ENCODE measurements at places on chromosomes 4 and X.
A peak's percentile ranks its signal among the peaks of the same experiment; 100 is the strongest.

GRCh38 chr4:186216465-186217024 is 10.8 kb upstream of the KLKB1 start:
- no peak for DNase-seq

- no peak for DNase-seq
These were observed 22.9 kb upstream of the SGMS2 start for GRCh38 chr4:107801766-107802211.

DNA sequence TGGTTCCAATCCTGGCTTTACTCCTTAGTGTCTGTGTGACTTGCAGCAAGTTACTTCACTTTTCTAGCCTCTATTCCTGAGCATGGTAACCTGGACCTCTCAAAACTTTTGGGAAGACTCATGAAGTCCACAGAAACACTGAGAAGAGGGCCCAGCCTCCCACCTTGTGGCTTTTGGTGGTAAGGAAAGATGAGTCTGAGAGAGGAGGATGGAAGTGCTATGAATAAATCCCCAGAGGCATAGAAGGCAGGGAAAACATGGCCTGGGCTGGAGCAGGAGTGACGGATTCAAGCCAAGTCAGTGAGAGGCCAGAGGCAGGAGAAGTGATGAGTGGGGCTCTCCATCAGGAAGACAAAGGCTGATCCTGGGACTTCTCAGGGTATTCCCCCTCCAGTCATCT is 10.9 kb upstream of the MAGEA4 start:
- no peak for DNase-seq

DNA sequence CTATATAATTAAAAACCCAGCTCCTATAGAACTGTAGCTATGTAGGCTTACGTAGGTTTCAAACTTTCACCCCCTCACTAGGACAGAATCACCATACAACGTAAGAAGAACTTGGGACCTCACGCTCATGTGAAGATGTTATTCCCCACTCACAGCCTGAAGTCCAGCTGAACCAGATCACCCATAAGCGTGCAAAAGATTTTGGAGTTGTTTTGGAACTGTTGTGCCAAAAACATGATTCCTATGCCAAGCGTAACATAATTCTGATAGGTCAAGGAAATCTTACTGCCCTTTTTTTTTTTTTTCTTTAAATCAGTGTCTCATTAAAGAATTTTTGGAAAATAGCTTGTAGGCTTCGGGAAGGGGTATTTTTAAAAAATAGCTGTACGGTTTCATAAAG is 57.0 kb downstream of the LCORL start:
- DNase-seq: no peak

DNA sequence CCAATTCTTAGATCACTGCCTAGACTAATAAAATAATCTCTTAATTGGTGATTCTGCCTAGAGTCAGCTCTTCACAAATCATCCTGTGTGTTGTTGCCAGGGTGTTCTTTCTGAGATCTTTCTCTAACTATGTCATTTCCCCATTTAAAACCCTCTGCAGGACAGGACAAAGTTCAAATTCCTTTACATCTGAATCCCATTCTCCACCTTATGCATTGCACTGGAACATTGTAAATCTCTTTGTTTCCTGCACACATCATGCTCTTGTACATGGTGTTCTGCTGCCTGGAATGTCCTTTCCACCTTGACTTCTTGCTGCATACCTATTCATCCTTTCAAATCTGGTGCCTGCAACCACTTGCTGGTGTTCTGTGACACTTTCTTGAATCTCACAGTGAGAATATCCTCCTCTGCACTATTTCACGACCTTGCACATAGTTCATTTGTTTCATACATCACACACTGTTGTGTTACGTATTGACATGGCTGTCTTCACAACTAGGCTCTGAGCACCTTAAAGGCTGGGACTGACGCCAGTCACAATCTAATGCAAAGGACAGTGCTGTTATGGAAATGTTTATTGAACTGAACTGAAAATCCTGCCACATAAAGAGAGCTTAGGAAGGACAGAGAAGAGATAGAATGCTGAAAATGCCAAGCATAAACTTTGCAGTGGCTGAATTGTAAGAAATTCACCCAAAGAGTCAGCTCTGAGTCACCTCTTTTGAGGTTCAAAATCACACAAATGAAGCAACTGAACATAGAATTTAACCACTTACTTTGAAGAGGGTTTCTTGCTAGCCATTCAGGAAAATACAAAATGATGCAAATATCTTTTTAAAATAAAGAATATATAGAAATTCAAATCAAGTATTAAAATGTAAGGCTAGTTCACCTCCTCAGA is 26.4 kb upstream of the SMIM14 start:
- no peak for DNase-seq

DNA sequence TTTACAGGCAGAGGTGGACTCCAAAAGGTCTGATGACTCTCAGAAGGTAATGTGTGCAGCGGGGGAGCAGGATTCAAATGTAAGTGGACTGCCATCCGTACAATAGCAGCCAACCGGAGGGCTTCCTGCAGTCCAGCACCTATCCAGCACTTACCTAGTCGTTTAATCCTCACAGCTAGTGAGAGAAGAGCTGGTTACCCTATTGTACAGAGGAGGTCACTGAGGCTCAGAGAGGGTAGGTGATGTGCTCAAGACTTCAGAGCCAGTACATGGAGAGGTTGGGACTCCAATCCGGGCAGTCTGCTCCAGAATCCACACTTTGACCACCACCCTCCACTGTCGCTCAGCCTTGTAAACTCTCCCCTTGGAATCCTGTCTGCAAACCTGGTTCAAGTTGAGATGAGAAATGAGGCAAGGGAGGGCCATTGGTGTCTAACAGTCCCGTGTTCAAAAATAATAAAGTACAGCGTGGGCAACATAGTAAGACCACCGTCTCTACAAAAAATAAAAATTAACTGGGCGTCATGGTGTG is 22.5 kb upstream of the JAKMIP1 start:
- no peak for DNase-seq

- no peak for DNase-seq
These were observed 6.0 kb upstream of the WDR13 start for GRCh38 chrX:48591255-48591791.

DNA sequence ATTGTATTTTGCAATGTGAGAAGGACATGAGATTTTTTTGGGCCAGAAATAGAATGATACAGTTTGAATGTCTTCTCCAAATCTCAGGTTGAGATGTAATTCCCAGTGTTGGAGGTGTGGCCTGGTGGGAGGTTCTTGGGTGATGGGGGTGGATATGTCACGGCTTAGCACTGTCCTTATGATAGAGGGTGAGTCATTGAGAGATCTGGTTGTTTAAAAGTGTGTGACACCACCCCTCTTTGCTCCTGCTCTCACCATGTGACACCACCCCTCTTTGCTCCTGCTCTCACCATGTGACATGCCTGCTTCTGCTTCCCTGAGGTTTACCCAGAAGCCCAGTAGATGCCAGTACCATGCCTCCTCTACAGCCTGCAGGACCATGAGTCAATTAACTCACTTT is 1226.9 kb downstream of the PCDH7 start:
- no peak for DNase-seq

DNA sequence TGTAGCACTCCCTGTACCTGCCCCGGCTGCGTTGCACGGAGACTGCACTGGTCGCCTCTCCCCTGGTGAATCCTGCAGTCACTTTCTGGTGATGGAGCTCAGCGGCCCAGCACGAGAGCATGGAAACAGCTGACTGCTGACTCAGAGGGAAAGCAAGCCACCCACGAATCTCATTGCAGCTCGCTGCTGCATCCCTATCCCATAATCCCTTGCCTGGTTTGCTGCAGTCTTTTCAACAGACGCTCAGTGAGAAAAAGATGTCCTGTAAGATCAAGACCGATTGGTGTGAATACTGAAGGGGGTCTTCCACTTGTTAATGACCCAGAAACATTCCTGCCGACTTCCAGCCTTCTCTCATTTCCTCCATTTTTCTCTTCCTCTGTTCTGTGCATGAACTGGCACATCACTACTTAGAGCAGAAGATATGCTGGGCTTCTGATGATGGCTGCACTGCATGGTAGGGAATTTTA is 52.9 kb downstream of the TRIM2 start:
- DNase-seq: no peak

DNA sequence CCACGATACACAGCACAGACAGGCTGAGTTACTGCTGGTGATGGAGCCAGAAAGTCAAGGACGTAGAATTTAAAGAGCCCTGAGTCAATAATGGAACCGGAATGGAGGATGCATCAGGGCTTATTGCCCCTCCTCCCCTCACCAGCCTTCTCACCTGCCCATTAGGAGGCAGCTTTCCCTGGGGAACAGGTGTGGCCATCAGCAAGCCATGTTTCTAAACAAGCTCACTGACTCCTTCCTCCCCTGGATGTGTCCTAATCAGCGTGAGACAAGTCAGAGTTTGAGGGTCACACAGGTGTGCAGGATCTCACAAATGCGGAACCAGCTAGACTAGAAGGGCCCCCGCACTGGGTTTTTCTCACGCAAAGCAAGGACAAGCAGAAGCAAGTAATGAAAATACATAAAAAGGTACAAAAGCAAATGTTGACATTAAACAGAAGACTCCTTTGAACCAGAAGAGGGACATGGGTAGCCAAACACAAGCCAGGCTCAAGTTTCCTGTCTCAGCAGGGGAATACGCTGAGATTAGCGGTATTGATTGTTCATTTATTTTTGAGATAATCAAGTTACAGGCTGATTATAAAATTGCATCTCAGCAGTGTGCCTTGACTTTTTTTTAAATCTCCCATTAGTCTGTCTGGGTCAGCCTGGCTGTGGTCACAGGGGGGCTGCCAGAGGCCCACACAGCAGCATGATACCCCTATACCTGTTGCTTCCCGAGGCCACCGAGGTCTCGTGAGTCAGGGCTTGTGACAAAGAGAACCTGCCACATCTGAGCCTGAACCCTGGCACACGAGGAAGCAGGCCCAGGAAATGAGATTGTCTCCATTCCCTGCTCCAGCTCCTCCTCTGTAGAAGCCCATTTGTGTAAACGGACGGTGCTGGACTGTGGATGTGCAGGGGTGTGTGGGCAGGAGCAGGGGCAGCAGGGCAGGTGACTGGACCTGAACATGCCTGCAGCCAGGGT is 37.4 kb downstream of the CCKAR start:
- DNase-seq: no peak

DNA sequence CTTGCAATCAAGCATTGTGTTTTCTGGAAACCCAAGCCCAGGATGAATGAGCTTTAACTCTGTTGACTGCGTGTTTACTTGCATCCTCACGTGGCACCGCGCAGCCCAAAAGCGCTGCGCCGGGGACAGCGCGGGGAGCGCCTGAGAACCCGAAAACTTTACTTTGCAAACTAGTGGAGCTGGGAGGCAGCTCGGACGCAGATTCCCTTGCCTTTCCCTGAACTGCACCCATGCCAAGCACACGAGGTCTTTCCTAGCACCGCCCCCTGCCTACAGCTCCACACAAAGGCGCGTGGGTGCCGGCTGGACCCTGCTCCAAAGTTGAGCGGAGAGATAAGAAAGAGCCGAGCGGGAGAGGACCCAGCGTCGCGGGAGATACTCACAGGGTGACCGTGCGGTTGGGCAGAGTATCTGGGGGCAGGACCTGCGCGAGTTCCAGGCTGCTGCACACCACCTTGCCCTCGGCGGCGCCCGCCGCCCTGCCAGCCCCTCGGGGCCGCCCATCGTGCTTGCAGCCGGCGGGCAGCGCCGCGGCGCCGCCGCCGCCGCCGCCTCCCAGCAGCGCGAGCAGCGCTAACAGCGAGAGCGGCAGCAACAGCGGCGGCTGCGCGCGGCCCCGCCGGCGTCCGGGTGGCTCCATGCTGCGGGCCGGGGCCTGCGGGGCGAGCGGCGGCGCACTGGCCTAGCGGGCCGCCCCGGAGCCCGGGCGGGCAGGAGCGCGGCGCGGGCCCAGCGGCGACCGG is 550 bp downstream of the ADGRA3 start:
- DNase-seq: peak; percentile 49

DNA sequence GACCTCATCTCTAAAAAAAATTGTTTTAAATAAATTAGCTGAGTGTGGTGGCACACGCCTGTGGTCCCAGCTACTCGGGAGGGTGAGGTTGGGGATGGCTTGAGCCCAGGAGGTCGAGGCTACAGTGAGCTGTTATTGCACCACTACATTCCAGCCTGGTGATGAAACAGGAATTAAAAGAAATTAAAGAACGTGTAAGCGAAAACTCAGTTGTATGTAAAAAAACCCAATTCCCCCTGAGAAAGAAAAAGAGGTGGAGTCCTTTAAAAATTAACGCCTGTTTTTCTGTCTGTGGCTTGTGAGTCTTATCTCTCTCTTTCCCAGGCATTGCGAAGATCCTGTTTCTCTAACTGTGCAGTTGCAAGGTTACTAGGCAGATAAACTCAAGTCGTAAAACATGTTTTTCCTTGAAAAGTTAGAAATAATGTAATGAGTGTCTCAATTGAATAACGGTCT is 22.1 kb downstream of the EPGN start:
- peak; percentile 22 for DNase-seq

GRCh38 chr4:89604951-89605350 is 232.0 kb downstream of the SNCA start:
- DNase-seq: no peak

GRCh38 chr4:83263106-83263505 is 21.5 kb downstream of the COQ2 start:
- DNase-seq: no peak

DNA sequence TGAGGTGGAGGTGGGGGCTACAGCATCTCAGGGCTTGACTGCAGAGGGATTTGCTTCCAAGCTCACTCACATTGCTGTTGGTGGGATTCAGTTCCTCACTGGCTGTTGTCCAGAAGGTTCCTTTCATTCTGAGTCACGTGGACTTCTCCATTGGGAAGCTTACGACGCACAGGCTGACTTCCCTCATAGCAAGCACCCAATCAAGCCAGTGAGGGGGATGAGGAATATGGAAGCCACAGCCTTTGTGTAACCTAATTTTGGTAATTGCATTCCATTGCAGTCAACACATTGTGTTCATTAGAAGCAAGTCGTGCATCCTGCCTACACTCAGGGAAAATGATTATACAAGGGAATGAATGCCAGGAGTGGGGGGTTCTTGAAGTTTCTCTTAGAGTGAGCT is 32.7 kb upstream of the MXRA5 start:
- no peak for DNase-seq

DNA sequence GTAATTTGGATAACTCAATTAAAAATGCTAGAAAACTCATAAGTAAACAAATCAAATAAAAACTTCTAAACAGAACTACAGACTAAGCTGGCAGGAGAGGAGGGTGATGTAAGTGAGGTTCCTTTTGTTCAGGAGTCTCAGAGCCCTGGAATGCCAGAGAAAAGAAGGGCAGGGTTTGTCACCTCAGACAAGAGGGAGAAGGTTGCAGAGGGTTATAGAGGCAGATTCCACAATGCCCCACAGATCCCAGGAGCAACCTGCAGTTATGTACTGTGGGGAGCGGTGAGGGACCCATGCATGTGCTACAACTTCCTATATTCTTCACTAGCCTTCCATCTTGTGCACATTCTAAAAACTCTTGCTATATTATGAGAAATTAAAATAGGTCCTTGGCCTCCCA is 129.7 kb downstream of the CFAP299 start:
- DNase-seq: no peak

GRCh38 chr4:99536271-99536670 is 25.4 kb downstream of the C4orf17 start:
- DNase-seq: no peak

DNA sequence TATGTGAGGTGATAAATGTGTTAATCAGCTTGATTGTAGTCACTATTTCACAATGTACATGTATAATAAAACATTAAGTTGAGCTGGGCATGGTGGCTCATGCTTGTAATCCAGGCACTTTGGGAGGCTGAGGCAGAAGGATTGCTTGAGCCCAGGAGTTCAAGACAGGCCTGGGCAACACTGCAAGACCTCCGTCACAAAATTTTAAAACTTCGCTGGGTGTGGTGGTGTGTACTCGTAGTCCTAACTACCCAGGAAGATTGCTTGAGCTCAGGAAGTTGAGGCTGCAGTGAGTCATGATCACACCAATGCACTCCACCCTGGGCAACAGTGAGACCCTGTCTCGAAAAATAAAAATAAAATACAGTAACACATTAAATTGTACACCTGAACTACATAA is 20.1 kb downstream of the LYAR start:
- peak; percentile 31 for DNase-seq
